ENCODE measurements at places on chromosomes 1 and 21.
A peak's percentile ranks its signal among the peaks of the same experiment; 100 is the strongest.

DNA sequence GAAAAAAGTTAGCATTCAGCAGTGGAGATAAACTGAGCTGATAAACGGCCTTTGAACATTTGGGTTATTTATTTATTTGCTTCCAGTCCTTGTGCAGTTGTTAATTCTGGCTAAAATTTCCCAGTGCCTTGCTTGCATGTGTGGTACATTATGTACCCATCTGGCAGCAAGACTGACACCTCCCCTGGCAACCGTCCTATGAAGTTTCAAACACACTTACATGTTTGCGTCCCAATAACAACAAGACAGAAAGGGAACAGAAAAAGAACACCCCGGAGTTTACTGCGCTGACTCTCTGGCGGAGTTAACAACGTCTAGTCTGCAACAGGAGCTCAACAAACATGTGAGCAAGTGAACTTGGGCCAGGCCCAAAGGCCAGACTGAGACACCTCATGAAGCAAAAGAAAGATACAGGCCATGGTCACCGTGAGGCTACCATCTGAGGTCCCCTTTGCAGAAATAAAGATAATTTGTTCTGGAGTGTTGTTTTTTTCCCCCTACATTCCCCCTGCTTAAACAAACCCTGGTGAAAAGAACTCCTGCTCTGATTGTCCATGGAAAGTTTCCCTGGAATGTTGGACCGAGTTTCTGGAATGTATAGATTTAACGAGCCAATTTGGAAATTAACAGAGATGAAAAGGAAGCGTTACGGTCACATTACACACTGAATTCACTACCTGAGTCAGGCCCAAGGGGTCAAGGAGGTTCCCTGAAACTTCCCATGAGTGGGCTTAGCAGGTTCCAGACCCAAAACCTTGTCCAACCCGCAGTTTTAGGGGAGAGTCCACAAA is 33.4 kb downstream of the TRABD2B start:
- DNase-seq: no peak

DNA sequence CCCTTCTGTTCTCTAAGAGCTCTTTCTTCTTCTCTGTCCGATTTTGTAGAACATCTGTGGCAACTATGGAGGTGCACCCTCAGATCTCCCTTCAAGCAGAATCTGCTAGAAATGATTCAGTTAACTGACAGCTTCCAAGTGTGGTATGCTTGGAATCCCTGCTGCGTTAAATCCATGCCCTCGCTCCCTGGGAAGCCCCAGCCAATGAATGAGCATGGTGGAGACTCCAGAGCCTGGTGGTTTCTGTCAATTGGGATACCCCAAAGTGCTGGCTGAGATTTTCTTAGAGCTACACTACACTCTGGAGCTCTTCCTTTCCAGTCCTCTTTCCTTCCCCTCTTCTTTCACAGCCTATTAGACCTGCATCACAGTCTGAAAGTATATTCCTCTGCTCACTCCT is 116.3 kb upstream of the C1orf21 start:
- DNase-seq: no peak

DNA sequence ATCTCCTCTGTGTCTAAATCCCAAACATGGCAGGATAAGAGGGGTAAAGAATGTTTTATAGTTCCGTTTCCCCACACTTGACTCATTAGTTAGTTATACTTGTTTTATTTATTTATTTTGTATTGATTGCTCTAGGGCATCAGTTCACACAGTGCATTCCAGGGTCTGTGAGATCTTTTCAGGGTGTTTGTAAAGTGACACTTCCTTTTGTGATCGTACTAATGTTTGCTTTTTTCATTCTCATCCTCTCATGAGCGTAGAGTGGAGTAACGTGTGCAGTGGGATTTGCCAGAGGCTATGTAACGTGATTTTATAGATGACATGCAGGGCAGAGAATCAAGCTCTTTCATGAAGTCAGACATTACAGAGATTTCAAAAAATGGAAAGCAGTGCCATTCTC is 103.2 kb downstream of the SCCPDH start:
- DNase-seq: no peak

- DNase-seq: no peak
Observed at GRCh38 chr1:210232511-210233215, at the start of gene SERTAD4. SERTAD4 (plus strand) TSS chr1:210232796; CDS start chr1:210237961, 5,165 bp downstream.

DNA sequence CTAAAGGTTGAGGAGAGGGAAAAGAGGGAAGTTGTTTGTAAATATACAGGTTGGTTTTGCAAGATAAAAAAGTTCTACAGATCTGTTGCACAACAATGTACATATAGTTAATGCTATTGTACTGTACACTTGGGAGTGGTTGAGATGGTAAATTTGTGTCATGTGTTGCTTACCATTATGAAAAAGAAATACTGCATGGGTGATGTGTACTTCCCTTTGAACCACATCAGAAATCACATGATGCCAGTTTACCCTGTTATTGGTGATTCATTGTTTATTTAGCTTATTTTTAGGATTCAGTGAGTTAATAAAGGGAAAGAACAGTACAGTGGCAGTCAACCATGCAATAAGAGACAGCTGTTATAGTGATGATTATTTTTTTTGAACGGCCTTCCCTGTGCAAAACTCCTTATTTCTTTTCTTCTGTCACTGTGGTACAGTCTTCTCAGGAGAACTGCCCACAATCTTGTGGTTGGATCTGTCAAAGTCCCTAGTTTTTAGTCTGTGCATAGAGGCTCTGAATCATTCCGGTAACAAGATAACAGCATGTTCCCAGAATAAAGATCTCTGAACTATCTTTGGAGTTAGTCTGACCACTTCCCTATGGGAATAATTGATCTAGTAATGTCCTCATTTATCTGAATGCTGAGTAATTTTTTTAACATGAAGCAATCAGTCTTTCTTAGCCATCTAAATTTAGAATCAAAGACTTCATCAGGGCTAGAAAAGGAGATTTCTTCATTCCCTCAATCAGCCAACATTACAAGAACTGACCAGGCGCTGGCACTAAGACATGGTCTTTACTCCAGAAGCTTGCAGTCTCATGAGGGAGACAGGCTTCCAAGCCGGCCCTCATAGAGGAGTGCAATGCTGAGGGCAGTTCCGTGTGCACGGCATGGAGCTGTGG is 84.2 kb downstream of the SH3GLB1 start:
- no peak for DNase-seq

DNA sequence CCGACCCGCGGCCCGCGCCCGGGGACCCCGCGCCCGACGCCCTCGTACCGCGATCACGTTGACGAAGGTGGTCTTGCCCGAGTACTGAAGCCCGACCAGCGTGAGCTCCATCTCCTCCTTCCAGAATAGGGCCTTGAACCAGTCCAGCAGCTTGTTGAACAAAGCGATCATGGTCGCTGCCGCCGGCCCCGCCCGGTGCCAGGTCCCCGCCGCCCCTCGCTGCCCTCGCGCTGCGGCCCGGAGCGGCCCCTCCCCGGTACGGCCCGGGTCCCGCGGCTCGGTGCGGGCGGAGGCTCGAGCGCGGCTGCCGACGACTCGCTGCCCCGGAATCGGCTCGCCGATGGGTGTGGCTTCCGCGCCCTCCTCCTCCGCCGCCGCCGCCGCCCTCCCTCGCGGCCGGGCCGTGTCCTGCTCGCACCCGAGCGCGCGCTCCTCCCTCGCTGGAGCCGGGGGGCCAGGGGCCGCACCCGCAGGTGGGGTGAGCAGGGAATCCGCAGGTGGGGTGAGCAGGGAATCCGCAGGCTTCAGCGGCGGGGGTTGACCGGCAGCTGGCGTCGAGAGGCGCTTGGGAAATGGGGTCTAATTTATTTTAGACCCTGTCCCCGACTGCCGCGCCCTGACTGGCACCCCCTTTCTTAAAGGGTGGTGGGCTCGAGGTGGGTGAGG is at the start of gene ARL8A:
Gene ARL8A (minus strand): TSS at position 336 of the 666 bp plus-strand sequence. CDS start 165 bp downstream, at position 171.
- peak; percentile 82 for DNase-seq

- DNase-seq: no peak
Observed at GRCh38 chr21:14119038-14119437, 91.7 kb downstream of the LIPI start.

DNA sequence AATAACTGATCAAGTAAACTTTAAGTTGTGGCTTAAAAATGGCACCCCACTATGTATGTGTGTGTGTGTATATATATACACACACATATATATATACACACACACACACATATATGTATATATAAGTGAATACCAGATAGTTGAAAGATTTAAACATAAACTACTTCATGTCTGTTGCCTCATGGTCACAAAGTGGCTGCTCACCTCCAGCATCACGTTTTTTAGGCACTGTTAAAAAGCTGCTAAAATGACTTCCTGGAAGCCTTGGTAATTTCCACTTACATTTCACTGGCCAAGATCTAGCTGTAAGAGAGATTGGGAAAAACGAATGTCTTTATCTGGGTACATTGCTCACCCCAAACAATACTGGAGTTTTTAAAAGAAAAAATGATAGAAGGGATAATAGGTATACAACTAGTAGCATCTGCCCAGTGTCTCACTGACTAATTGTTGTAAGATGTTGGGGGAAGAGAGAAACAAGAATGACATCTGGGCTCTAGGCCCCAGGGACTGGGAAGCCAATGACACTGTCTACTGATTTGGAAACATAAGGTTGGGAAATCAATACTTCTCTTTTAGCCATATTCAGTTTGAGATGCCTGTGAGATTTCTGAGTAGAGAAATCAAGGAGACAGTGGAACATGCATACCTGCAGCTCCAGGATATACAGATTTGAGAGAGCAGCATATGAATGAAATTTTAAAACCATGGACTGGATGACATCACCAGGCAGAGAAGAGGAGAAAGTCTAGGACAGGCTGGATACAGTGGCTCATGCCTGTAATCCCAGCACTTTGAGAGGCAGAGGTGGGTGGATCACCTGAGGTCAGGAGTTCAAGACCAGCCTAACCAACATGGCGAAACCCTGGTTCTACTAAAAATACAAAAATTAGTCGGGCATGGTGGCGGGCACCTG is 42.8 kb downstream of the CLDN14 start:
- no peak for DNase-seq

DNA sequence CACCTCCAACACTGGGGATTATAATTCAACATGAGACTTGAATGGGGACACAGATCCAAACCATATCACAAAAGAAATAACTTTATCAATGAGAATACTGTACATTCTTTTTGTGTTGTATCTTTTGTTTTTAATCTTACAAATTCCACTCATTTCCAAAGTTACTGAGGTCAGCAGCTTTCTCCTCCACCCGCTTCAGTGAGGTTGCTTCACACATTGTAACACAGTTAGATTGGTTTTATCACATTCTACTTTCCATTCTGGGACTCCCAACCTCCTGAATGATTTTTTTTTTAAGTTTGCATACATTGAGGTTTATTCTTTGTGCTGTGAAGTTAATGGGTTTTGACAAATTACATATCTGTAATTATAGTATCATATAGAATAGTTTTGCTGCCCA is 43.8 kb downstream of the DDAH1 start:
- DNase-seq: no peak

- no peak for DNase-seq
Observed at GRCh38 chr1:4657960-4658541, 3.6 kb downstream of the AJAP1 start.

GRCh38 chr1:182217071-182217470 is 155.6 kb upstream of the ZNF648 start:
- DNase-seq: no peak

- DNase-seq: no peak
Observed at GRCh38 chr1:48216941-48217340, 5.6 kb upstream of the SLC5A9 start.

DNA sequence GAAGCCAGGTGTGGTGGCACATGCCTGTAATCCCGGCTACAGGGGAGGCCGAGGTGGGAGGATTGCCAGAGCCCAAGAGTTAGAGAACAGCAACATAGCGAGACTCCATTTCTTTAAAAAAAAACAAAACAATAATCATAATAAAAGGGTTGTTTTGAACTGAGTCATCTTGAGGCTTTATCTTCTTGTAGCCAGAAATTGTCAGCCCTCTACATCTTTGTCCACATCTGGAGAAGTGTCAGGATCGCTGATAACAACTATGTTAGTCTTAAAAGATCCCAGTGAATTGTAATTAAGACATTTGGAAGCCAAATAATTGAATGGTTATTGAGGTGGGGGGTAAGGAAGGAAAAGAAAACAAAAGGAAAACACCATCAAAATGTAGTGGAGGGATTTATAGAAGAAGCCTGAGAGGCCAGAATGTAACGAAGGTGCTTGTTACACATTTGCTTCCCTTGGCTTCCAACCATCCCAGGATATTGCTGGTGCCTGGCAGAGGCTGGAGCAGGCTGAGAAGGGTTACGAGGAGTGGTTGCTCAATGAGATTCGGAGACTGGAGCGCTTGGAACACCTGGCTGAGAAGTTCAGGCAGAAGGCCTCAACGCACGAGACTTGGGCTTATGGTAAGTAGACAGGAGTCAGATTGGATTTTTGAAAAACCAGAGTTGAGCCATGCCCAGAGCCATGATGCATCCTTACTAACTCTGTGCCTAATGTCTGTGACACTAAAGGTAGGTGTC is 52.5 kb upstream of the MTR start:
- DNase-seq: no peak

DNA sequence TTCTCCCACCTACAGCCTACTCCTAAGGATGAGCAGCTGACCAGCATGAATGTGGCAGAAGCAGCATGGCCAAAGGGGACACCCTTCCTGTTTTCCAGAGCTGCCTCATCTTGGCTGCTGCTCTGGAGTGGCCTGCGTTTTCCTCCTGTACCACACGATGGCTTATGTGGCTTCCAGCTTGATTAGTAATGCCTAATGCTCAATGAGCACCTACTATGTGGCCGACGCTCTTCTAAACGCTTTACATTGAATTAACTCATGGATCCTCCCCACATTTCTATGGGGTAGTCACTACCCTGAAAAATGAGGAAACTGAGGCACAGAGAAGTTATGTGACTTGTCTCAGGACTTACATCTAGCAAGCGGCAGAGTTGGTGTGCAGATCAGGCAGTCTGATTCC is 18.0 kb upstream of the SDHB start:
- DNase-seq: no peak

- DNase-seq: no peak
Observed at GRCh38 chr1:97827887-97828286, 92.9 kb downstream of the DPYD start.

- DNase-seq: no peak
Observed at GRCh38 chr1:242546849-242547729, 22.6 kb upstream of the PLD5 start.

- DNase-seq: no peak
Observed at GRCh38 chr1:52159033-52159789, 17.3 kb downstream of the ZFYVE9 start.

GRCh38 chr1:185137896-185138545 is 18.7 kb downstream of the TRMT1L start:
- no peak for DNase-seq

DNA sequence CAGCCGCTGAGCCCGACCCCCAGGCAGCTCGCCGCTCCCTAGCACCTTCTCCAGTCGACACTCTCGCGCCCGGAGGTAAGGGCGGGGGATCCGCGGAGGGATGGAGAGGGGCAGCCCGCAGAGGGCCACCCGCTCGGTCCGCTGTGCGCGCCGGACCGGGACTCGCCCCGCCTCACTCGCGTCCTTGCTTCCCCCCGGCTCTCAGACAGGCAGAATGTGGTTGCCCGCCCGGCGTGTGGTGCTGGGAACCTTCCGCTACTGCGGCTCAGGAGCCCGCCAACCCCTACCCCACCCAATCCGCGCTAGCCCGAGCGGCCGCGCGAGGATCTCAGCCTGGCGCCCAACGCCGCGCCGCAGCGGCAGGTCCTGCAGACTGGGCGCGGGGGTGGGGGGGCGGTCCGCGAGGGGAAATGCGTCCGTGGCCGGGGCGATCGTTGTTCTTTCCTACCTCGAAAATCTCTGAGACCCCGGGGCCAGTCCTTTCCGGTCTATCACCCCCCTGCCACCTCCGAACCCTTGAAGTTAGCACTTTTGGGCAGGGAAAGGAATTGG is 404 bp downstream of the LRRC8C start:
- peak; percentile 76 for DNase-seq

GRCh38 chr1:153023109-153023508 is 7.9 kb upstream of the SPRR1B start:
- no peak for DNase-seq
